GM23248 (cell line): ENCODE measurements at places on chromosomes 4 and X. TPM values are rescaled to one million over a fixed set of nuclear protein-coding genes. Genes with fewer than 3 reads are reported as not detected.

- peak; percentile 99 for DNase-seq
- H3K27ac ChIP-seq: peak overlapping the region; percentile 76
- no peaks in the 10 kb centered on the region for H3K36me3 ChIP-seq
- H3K4me3 ChIP-seq: peak overlapping the region; percentile 60
Observed at GRCh38 chr4:25172961-25173915, 13.0 kb upstream of the SEPSECS start.

DNA sequence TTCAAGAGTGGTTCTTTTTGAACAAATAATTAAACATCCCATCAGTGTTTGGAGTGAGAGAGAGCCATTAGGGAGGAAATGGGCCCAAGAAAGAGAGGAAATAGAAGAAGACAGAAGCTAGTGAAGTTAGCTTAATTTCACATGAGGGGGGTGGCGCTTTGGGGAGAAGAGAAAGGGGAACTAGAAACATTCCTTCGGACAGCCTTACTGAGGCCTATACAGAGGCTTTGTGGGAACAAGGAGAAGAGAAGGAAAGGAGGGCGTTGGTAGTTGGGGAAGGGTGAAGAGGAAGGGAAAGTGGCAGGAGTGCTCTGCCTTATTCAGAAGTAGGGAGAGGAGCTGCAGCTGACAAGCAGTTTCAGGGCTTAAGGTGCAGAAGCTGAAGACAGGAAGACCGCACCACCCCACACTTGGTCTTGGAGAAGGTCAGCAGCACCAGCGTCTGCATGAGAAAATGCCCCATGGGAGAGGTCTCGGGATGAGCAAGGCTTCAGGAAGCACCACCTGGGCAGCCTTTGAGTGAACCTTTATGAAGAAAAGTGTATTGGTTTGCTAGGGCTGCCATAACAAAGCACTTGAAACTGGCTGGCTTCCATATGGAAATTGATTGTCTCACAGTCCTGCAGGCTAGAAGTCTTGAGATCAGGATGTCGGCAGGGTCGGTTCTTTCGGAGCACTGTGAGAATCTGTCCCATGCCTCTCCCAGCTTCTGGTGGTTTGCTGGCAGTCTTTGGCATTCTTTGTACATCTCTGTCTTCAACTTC lies 85.1 kb downstream of the KIT start:
- H3K27me3 ChIP-seq: peaks cover 6% of the 10 kb centered on the region
- DNase-seq: no peak
- H3K4me3 ChIP-seq: no peak overlapping the region
- H3K4me1 ChIP-seq: no peaks in the 10 kb centered on the region
- no peak overlapping the region for H3K27ac ChIP-seq
- no peaks in the 10 kb centered on the region for H3K36me3 ChIP-seq

The SLITRK4 gene
- total RNA-seq: not detected in 2 replicates

GRCh38 chr4:188780686-188781085 lies 641.4 kb downstream of the TRIML1 start:
- no peak overlapping the region for H3K27ac ChIP-seq
- H3K36me3 ChIP-seq: no peaks in the 10 kb centered on the region
- no peak overlapping the region for H3K4me3 ChIP-seq
- no peaks in the 10 kb centered on the region for H3K4me1 ChIP-seq
- DNase-seq: peak; percentile 2

The GLOD5 gene
- not detected in 2 replicates for total RNA-seq

The PHEX gene
- total RNA-seq: 0.63 and 0.65 TPM in 2 replicates

DNA sequence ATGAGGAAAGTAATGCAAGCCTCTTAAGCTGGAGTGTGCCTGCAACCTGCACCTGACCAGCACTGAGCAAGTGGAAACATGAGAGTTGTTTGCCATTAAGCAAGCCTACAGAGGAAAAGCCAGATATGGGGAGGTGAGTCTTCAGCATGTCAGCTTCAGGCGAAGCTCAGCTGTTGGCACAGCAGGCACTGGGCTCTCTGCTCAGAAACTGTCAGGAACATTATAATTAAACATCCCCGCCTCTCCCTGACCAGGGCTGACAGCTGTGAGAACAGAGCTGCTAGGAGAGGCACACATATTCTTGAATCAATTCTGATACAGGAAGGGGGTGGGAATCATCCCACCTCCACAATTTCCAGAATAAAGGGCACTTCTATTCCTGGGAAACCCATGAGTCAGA lies 19.0 kb upstream of the DCX start:
- no peak for DNase-seq
- no peaks in the 10 kb centered on the region for H3K27me3 ChIP-seq
- H3K4me3 ChIP-seq: no peak overlapping the region
- no peaks in the 10 kb centered on the region for H3K4me1 ChIP-seq
- no peaks in the 10 kb centered on the region for H3K36me3 ChIP-seq
- H3K27ac ChIP-seq: no peak overlapping the region

DNA sequence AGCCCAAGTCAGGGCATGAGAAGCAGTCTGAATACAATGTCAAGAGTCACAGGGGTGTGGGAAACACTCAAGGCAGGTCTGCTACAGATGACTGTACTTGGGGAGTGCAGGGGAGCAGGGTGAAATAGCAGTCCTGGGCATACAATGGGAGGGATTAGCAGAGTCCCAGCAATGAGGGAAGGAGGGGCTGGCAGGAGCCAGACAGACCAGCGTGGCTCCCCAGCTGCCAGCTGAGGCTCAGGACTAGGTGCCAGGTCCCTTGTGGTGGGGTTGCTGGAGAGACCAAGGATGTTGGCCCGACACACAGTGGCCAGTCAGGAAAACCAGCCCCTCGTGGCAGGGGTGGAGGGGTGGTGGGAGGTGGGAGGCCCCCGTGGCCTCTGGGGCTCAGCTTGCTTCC lies 86.6 kb downstream of the RTL5 start:
- H3K4me3 ChIP-seq: no peak overlapping the region
- no peak overlapping the region for H3K27ac ChIP-seq
- no peaks in the 10 kb centered on the region for H3K27me3 ChIP-seq
- peaks cover 11% of the 10 kb centered on the region for H3K4me1 ChIP-seq

GRCh38 chr4:185955826-185956543 lies 113.0 kb upstream of the TLR3 start:
- H3K4me3 ChIP-seq: no peak overlapping the region
- DNase-seq: no peak
- no peaks in the 10 kb centered on the region for H3K4me1 ChIP-seq
- H3K27ac ChIP-seq: no peak overlapping the region
- H3K36me3 ChIP-seq: no peaks in the 10 kb centered on the region
- peaks cover 20% of the 10 kb centered on the region; the same call in 1 of the 2 replicates for H3K27me3 ChIP-seq

The ART3 gene
- total RNA-seq: not detected in 2 replicates

- no peak overlapping the region for H3K4me3 ChIP-seq
- no peaks in the 10 kb centered on the region for H3K36me3 ChIP-seq
- DNase-seq: no peak
- no peaks in the 10 kb centered on the region for H3K27me3 ChIP-seq
- no peak overlapping the region for H3K27ac ChIP-seq
Observed at GRCh38 chr4:126738527-126738923, 894.2 kb upstream of the INTU start.

The AKAP4 gene
- total RNA-seq: not detected in 2 replicates

The MCF2 gene
- total RNA-seq: not detected in 2 replicates

DNA sequence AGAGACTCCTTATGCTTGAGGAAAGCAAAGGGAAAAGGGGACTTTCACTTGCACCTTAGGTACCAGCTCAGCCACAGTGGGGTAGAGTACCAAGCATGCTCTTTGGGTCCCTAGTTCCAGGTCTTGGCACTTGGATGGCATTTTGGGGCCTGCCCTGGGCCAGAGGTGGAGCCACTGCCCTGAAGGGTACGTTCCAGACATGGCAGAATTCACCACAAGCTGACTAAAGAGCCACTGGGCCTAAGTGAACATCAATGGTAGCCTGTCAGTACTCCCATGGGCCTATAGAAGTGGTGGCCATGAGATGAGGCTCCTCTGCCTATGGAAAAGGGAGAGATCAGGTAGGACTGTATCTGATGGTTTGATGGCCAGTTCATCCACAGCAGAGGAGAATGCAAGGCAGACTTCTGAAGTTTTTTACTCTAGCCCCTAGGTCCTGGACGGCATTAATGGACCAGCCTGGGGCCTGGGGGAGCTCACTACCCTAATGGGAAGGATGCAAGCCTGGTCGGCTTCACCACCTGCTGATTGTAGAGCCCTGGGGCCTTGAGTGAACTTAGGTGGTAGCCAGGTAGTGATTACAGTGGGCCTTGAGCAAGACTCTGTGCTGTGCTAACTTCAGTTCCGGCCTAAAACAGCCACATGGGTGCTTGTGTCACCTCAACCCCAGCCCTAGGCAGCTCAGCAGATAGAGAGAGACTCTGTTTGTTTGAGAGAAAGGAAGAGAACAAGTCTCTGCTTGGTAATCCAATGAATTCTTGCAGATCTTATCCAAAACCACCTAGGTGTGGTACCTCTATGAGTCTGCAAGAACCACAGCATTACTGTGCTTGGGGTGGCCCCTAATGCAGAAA lies 19.8 kb upstream of the HSFX4 start:
- no peak for DNase-seq
- H3K4me1 ChIP-seq: no peaks in the 10 kb centered on the region
- no peak overlapping the region for H3K4me3 ChIP-seq
- H3K36me3 ChIP-seq: no peaks in the 10 kb centered on the region
- no peaks in the 10 kb centered on the region for H3K27me3 ChIP-seq

GRCh38 chrX:39874202-39874816 lies 223.4 kb downstream of the BCOR start:
- H3K27ac ChIP-seq: no peak overlapping the region
- no peaks in the 10 kb centered on the region for H3K36me3 ChIP-seq
- H3K4me1 ChIP-seq: no peaks in the 10 kb centered on the region
- H3K4me3 ChIP-seq: no peak overlapping the region
- no peak for DNase-seq
- H3K27me3 ChIP-seq: no peaks in the 10 kb centered on the region
